Activated T-helper 17 cell treated with anti-CD3 and anti-CD28 coated beads, Interleukin-2, amount 50 U/mL, for 72 hours (primary cell): ENCODE measurements at places on chromosomes 3 and 15.

DNA sequence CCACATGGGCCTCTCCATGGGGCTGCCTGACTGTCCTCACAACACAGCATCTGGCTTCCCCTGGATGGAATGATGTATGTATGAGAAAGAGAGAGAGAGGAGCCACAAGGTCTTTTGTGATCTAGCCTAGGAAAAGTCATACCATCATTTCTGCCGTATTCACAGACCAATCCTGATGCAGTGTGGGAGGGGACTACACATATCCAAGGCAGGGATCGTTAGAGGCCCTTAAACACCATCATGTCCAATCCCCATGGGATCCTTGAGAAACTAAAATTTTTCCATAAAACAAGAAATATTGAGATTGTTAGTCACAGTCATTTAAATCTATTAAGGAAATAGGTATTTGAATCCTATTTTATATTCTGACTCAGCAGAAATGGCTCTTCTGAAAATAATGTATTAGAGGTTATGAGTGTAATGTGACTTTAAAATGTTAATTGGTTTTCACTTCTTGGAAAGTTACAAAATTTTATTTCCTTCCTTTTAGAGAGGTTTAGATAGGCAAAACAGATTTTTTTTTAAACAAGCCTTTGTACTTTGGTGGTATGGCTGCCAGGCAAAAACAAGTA, 65.1 kb upstream of the TSC22D2 start:
- no peak for ATAC-seq

DNA sequence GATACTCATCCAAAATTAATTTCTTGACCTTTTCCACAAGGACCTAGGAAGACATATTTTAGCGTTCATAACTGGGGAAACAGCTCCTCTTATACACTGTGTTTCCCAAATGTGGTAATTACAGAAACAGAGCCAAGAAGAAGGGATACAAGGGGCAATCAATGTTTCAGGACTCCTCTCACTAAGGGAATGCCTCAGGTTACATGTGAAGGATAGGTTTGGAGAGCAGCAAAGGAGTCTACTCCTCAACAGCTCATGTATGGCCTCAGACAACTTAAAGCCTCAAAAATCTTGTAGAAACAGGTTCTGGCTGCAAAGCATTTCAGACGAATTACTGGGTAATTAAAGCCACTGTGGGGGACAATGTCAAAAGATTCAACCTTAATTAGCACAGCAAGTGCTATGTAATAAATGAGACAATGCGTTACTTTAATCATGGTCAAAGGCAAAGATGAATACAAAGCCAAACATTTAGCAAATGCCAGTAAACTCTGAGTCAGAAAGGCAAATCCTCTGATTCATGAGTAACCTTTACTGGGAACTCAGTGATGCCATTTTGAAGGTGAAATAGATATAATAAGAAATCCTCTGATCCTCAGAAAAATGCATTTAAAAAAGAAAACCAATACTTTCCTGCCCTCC, 1111.2 kb downstream of the TUSC7 start:
- no peak for ATAC-seq

- no peak for ATAC-seq
These were observed 646 bp downstream of the IQCB1 start for GRCh38 chr3:121834157-121834670.

DNA sequence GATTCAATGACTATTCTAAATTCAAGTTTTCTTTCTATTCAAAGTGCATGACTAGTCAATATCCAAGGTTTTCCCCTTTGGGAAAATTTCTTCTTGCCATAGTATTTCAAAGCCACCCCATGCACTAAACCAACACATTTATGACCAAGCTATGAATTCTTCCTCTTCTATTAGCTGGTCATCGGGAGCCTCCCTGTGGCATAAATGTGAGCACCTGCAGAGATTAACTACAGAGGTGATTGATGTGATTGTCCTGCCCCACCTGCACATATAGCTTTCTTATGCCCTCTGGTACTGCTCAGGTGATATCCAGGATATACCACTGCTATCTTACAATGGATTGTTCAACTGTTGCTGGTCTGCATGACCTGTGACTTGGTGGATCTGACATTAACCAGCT, 694.9 kb downstream of the ZBBX start:
- ATAC-seq: no peak

DNA sequence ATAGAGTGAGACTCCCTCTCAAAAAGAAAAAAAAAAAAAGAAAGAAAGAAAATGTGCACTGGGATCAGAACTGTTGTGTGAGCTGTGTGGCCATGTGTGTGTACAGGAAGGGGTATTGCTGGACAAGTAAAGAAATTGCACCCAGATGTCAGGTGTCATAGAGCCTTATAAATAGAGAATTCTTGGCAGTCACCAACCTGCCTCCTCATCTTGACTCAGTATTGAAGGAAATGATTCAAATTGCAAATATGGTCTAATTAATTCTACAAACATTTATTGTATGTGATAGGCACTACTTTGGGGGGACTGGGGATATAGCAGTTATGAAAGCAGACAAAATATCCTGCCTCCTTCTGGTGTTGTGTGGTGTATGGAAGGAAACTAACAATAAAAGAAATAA, 243.8 kb upstream of the TTC14 start:
- ATAC-seq: no peak

GRCh38 chr3:98814817-98815420, 51.8 kb downstream of the ST3GAL6 start:
- no peak for ATAC-seq

DNA sequence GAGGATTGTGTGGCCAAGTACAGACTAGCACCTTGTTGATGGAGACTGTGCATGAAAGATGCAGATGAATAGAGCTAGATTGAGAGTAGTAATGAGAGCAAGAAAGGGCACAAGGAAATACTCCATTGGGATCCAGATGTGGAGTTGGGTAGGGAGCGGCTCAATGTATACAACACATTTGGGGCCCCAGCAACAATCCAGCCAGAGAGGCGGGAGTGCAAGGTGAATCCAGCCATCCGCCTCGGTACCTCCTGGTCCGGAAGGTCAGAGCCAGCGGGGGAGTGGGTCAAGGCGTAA, 9.0 kb downstream of the ISL2 start:
- ATAC-seq: no peak

DNA sequence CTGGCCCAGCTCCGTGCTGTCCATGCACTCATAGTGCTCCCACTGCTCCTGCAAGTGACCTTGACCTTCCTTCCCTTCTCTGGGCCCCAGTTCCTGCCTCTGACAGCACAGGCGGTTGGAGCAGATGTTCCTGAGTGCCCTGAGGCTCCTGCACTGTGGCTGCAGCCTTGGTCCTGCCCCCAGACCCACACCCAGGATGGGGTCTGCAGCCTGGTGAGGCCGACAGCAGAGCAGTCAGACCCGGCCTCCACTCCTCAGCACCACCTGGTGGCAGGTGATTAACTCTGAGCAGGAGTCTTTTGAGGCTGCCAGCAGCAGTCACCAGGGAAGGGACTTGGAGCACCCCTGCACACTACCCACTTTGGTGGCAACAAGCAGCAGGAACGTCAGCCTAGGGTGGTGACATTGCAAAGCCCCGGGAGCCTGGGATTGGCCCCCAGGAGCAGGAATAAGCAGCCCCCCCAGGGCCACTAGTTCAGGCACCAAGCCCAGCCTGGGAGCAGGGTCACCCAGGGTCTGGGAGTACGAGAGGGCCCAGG, 64.6 kb downstream of the CYP11A1 start:
- ATAC-seq: no peak

DNA sequence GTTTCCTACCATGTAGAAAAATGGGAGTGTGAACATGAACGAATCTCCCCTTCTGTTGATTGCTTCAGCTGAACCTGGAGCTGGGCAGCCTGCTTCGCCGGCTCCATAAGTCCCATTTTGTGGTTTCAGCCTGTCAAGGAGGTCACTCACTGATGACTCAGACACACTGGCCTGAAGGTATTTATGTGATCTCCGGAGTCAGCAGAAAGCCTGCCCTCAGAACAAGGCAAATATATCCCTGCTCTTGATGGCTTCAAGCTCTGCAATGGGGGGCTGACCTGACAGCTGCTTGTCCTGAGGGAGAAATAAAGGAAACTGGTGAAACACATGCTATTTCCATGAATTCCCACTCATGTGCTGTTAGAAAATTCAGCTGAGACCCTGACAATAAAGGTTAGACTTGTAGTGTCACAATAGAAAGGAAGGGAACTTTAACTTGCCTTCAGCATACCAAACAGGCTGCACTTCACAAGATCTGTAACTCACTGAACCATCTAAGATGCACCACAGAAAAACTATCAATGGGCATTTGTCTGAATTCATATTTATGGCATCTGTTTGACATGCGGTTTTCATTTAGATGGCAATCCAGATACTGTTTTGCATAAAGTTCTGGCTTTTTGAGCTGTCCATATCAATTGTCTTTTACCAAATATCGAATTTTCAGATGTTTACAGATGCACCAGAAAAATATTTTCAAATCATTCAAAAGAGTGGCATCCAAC, 282.0 kb upstream of the VEPH1 start:
- ATAC-seq: no peak

DNA sequence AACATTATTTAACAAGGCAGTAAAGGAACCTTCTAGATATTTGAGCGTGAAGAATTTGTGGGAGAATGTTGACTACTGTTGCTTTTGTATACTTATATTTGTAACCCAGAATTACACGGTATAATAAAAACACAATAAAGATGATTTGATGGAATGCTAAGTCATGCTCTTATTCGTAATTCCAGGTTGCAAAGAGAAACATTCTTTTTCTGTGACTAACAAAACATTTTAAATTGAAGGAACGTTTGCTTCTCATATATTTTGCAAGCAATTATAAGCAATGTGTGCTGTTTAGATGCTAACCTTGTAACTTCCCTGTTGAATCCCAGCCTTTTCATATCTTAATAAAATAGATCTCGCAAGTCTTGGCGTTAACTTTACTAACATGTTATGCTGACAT, 124.4 kb upstream of the CGNL1 start:
- no peak for ATAC-seq
